Ammon's horn (tissue), 1 donor: ENCODE measurements at places on chromosomes 7 and 10.

- DNase-seq: no peak
These were observed 18.4 kb upstream of the BET1 start for GRCh38 chr7:94022550-94022949.

- DNase-seq: no peak
These were observed 200.8 kb downstream of the GATA3 start for GRCh38 chr10:8255301-8255700.

DNA sequence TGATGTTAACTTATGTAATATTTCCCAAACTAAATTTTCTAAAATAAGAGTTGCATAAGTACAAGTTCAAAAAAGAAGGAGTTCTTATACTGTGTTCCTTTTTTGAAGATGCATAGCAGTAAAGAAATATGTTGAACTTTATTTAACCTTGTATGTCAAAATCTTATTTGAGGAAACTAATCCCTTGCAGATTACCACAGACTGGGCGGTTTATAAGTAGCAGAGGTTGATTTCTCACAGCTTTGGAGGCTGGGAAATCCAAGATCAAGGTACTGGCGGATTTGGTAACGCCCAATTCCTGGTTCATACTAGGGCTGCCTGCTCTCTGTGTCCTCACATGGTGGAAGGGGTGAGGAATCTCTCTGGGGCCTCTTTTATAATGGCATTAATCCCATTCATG, 68.5 kb downstream of the GNAT3 start:
- DNase-seq: no peak

GRCh38 chr7:27064661-27065060, 31.1 kb downstream of the HOXA1 start:
- DNase-seq: no peak

GRCh38 chr10:62688971-62689700, 115.4 kb upstream of the ADO start:
- no peak for DNase-seq

GRCh38 chr7:74324531-74325209, 35.5 kb downstream of the CLIP2 start:
- peak; percentile 85 for DNase-seq

GRCh38 chr10:43048301-43049051, 28.4 kb upstream of the RET start:
- DNase-seq: no peak

- no peak for DNase-seq
These were observed 315.7 kb downstream of the THSD7A start for GRCh38 chr7:11516328-11516727.

GRCh38 chr7:27677912-27678612, 15.4 kb upstream of the HIBADH start:
- no peak for DNase-seq

GRCh38 chr7:140673063-140673773, 473 bp downstream of the ADCK2 start:
- DNase-seq: peak; percentile 39

DNA sequence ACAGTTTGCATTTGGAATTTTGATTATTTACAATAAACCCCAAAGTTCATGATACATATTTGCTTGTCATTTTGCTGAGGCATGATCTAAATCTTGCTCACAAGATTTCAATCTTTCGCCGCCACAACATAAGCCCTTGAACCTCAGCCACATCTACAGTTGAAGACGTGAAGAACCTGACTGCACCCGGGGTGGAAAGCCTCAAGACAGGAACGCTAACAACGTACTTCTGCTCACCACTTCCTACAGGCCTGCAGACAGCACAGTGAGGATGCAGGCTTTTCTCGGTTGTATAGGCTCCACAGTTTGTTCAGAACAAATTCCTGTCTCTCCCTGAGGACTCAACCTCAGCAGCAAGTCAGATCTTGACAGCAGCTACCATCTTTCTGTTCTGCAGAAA, 393.8 kb upstream of the PRKCQ start:
- peak; percentile 41 for DNase-seq

- DNase-seq: no peak
These were observed 43.7 kb downstream of the ALOX5 start for GRCh38 chr10:45417746-45418145.

- no peak for DNase-seq
These were observed 503.8 kb upstream of the CELF2 start for GRCh38 chr10:10513898-10514297.

DNA sequence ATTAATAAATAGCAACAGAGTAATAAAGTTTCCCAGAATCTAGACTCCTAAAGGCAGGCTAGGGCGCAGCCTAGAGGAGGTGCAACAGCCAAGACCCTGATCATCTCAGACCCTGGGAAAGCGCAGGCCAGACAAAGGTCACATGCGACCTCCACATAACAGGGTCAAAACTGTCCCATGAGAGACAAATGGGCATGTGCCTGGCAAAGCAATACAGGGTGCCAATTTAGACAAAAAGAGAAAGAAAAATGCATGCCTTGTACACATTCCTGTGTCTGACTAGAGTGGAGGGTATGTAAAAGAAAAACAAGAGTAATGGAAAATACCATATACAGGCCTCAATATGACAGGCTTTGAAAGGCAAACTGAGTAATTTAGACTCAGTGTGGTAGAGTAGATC, 22.2 kb downstream of the MPP7 start:
- DNase-seq: no peak

DNA sequence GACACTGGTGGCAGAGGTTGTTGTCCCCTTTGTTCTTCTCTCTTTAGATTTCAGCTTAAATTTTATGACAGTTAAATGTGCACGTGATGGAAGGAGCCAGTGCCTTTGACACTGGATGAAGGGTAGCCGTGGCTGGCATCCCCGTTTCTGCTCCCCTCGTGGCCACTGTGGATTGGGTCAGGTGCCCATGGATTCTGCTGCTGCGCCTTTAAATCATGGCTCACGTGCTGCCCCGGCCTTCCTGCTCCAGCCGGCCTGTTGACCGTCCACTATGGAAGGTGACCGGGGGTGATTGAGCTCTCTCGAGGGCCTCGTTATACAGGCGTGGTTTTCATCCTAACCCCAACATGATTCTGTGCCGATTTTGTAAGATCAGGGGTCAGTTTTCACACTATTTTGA, 34.5 kb downstream of the WDR37 start:
- DNase-seq: no peak

DNA sequence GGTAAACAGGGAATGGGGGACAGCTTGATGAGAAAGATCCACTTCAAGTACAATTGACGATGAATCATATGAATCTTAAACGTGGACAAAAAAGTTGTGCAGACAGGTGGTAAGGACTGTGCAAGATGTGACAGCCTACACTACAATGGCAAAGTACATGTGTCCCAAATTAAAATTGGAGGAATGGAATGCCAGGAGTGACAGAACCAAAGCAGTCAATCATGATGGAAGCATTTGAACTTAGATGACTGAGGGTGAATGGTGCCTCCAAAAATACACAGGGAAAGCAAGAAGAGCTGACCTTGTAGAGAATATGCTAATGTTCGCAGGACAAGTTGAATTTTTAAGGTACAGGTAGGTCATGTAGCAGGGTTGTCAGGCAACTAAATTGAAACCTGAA, 150.3 kb upstream of the WNT16 start:
- DNase-seq: no peak

DNA sequence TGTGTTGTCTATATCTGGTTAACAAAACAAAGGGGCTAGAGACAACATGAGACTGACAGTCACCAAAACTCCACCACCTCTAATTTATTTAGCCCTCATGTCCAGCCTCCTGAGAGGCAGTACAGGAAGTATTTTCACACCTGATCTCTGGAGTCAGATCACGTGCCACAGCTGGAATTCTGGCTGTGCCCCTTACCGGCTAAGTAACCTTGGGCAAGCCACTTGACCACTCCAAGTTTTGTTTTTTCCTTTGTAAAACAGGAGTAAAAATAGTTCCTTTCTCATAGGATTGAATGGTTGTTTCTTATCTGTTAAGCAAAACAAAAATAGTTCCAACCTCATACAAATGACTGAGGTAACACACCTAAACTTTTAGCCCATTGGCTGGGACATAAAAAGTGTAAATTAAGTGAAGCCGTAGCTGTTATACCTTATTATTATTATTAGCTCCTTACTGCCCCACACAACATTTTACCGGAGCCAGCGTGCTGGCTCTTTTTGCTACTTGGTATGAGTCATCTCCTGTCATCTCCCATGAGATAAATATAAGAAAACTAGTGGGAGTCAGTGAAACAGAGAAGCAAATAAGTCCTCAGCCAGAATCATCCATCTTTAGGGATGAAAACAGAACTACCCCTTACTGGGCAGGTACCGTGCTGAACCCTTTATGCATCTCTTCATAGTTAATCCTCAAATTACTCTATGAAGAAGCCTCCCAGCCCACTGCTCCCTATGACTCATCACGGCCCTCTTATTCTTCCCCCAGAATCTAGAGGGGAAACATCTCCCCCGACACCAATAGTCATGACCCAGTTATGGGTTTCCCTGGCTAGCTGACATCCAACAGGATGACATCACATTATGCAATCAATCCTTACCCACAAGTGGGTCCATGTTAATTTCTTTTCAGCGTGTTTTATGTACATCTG, 44.9 kb downstream of the PPP1R3C start:
- DNase-seq: peak; percentile 13

DNA sequence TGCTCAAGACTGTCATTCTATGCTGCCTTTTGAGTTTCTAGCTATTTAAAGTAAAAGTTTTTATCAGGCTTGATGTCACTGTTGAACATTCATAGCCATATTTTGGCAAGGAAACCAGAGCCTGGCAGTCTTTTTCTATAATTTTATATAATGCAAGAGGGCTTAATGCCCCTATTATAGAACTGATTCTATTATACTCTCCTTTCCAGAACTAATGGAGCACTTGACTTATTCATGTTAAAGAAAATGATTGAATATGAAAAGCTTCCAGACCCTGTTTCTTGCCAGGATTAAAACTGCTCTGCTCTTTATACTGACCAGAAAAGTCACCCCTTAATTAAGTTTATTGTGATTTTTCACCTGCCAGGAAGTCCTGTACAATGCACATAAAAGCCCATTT, 337.6 kb upstream of the CHRM2 start:
- DNase-seq: no peak

DNA sequence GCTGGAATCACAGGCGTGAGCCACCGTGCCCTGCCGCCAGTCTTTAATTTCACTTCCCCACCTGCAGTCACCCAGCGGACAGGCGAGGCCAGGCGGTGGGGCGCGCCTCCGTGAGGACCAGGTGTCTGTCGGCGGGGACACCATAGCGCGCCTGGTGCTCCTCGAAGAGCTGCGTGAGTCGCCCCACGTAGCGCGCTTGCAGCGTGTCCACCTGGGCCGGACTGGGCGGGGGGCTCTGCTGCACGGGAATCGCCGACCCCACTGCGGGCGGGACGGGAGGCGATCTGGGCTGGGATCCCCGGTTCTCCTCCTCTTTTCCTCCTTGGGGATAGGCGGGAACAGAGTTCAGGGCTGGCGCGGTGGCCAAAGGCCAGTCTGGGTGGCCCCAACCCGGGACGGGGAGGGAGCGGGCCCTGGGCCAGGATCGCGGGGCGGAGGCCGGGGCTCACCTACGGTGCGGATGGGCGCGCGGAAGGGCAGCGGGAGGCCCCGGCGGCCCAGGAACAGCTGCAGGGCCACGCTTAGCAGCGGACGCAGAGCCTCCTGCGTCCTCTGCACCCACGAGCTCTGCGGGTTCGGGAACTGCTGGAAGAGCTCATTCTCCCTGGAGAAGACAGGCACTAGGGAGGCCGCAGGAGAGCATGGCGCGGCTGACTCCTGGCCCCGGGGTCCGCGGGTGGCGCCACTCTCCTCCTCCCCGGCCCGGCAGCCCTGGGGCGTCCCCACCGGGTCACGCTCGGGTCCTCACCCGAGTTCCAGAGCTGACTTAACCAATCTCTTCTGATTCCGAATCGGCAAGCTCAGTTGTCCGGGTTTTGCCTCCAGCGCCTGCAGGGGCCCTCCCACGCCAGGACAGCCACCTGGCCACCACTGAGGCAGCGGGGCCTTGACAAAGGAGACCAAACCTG, 1.1 kb upstream of the MOGAT3 start:
- no peak for DNase-seq

- DNase-seq: peak; percentile 8
These were observed 757 bp upstream of the PALS2 start for GRCh38 chr7:24572393-24572996.

DNA sequence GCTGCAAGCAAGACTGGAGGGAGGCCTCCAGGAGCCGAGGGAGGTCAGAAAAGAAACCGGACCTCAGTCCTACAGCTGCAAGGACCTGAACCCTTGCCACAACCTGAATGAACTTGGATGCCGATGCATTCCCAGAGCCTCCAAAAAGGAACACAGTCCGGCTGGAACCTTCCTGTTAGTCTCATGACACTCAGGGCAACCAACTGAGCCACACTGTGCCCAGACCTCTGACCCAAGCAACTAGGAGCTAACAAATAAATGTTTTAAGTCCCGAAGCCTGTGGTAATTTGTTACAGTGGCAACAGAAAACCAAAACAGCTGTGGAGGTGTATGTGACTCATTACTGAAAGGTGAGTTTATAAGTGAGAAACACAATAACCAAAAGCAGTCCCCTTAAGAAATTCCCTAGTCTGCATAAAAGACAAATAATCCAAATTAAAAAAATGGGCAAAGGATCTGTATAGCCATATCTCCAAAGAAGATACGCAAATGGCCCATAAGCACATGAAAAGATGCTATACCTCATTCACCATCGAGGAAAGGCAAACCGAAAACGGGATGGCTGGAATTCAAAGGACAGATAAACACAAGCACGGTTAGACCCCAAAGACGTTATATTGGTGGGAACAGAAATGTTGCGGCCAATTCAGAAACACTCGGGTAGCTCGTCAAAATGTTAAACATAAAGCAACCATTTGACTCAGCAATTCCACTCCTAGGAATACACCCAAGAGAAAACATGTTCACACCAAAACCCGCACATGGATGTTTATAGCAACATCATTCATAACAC, 24.8 kb downstream of the GNA12 start:
- DNase-seq: no peak

DNA sequence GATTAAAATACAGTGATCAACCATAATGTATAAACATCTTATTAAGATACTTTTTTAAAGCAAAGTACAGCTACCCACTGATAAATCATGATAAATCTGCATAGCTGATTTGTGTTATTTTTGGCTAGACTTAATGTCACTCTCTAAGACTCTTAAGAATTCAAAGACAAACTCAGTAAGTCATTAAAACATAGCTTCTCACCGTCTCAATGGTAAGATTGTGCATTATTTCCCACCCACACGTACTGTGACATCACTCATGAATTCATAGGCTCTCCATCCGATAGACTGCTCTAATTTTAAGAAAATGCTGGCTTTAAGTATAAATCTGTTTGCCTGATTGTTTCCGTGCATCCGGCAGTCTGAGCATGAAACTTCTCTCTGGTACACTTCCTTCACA, 266.1 kb downstream of the GLI3 start:
- no peak for DNase-seq

GRCh38 chr7:21293771-21294170, 134.1 kb upstream of the SP4 start:
- DNase-seq: no peak

- DNase-seq: peak; percentile 49
These were observed 17.7 kb downstream of the FGFR2 start for GRCh38 chr10:121580276-121581116.

- peak; percentile 91 for DNase-seq
These were observed 1.2 kb upstream of the TMEM178B start for GRCh38 chr7:141072548-141073172.

GRCh38 chr7:82375129-82375528, 68.4 kb downstream of the CACNA2D1 start:
- no peak for DNase-seq
